ENCODE measurements at places on chromosomes 2 and 18. TPM values are rescaled to one million over a fixed set of nuclear protein-coding genes. Genes with fewer than 3 reads are reported as not detected.

- no peak overlapping the region for H3K4me3 ChIP-seq
- no peaks in the 10 kb centered on the region for H3K36me3 ChIP-seq
- no peaks in the 10 kb centered on the region for H3K27me3 ChIP-seq
- no peak overlapping the region for H3K27ac ChIP-seq
Measured at GRCh38 chr18:73189718-73190117, 321.9 kb upstream of the NETO1 start.

GRCh38 chr2:96397756-96398530 lies 62.4 kb downstream of the NCAPH start:
- DNase-seq, result no peak
- no peak overlapping the region for H3K27ac ChIP-seq
- no peaks in the 10 kb centered on the region for H3K36me3 ChIP-seq
- H3K4me3 ChIP-seq, result no peak overlapping the region

- H3K4me3 ChIP-seq, result no peak overlapping the region
- H3K4me1 ChIP-seq, result no peaks in the 10 kb centered on the region
- H3K27ac ChIP-seq, result no peak overlapping the region
- DNase-seq, result no peak
Measured at GRCh38 chr18:40056079-40056692, 1898.8 kb upstream of the PIK3C3 start.

- DNase-seq, result peak; percentile 84
- H3K4me3 ChIP-seq, result no peak overlapping the region
- H3K27ac ChIP-seq, result no peak overlapping the region
- H3K4me1 ChIP-seq, result peaks cover 18% of the 10 kb centered on the region
- H3K36me3 ChIP-seq, result no peaks in the 10 kb centered on the region
- H3K27me3 ChIP-seq, result no peaks in the 10 kb centered on the region
Measured at GRCh38 chr2:216665242-216665641, 30.1 kb downstream of the IGFBP5 start.

DNA sequence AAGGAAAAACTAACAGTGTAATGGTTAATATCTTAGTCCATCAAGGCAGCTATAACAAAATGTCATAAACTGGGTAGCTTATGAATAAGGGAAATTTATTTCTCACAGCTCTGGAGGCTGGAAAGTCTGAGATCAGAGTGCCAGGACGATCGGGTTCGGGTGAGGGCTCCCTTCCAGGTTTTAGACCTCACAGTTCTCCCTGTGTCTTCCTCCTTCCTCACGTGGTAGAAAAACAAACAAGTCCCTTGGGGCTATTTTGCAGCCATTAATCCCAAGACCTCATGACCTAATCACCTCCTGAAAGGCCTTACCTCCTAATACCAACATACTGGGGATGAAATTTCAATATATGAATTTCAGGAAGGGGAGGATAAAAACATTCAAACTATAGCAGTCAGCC lies 455.9 kb downstream of the CNTNAP5 start:
- no peaks in the 10 kb centered on the region for H3K36me3 ChIP-seq
- H3K4me3 ChIP-seq, result no peak overlapping the region
- no peak for DNase-seq
- H3K4me1 ChIP-seq, result no peaks in the 10 kb centered on the region

DNA sequence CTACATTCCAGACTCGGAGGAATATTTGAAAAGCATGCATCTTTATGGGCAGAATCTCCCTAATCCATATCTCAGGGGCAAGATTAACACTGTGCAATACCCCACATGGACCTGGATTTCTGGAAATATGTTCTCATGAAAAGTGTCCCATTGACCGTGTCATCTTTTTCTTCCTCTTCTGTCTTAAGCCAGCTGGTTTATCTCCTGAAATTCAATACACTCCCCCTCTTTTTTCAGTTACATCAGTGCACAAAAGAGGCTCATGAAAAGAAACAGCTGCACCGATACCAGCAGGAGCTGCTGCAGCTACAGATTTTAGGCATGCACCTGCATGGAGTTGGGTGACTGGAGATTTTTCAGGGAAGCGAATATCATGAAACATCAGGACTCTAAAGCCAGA lies 117.2 kb downstream of the SLC4A3 start:
- peaks cover 4% of the 10 kb centered on the region for H3K4me1 ChIP-seq
- H3K27me3 ChIP-seq, result no peaks in the 10 kb centered on the region
- no peak overlapping the region for H3K27ac ChIP-seq
- DNase-seq, result no peak
- no peaks in the 10 kb centered on the region for H3K36me3 ChIP-seq
- H3K4me3 ChIP-seq, result no peak overlapping the region

AQP12A gene
- not detected for total RNA-seq

Data from testis (tissue), 5 donors.